ENCODE measurements at places on chromosomes 12 and 14.

- DNase-seq, result no peak
These were observed 1.3 kb downstream of the CS start for GRCh38 chr12:56298828-56299227.

- no peak for DNase-seq
These were observed 318.2 kb downstream of the TMEM117 start for GRCh38 chr12:44154128-44154527.

- no peak for DNase-seq
These were observed 156.5 kb upstream of the EEA1 start for GRCh38 chr12:93085383-93086287.

DNA sequence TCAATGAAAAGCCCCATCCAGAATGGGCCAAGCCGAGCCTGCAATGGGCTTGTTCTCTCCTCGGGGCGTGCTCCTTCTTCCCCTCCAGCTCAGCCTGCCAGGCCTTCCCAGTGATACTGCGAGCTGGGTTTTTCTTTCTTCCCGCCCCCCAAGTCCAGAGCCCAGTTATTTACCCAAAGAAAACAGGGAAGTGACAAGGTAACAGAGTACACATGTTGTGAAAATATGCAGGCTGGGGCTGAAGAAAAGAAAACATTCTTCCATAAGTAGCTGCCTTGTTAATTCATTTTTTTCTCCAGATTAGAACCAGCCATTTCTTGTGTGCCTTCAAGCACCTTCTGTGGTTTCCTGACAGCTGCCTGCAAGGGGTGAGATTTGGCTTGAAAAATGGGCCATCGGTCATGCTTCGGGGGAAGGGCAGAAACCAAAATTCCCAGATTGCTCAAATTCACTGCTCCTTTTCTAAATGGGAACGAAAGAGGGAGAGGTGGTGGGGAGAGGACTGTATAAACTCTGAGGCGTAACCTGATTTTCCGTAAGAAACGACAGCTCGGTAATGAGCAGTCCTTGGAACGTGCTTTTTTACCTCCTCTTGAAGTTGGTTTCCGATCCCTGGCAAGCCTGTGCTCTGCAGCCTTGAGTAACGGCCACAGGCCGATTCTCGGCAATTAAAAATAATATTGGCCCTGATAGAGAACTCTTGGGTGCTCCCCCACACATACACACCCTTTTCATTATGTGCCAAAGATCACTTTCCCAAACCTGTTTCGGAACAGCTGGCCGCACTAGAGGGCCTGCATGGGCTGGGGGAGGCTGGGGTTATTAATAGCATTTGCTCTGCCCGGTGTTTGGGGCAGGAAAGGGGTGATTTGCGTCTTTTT lies 229.4 kb downstream of the ZFP36L1 start:
- DNase-seq, result no peak

GRCh38 chr14:63345826-63346225 lies 27.1 kb upstream of the GPHB5 start:
- DNase-seq, result no peak

GRCh38 chr12:96770219-96771102 lies 136.6 kb upstream of the NEDD1 start:
- DNase-seq, result no peak

DNA sequence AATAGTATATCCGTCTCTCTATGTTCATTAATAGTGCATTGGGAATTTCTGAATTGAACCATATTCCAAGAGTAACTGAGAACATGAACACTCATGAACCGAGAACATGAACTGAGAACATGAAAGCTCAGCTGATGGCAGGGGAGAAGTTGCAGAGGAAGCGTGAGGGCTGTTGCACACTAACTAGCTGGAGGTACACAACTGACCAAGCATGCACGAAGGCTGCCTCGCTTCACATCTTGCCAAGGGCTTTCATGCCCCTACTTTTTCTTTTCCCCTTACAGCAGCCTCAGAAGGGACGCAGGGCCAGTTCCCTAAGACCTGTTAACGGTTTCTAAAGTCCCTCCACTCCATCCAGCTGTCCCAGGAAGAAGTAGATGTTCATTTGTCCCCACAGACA lies 4.3 kb downstream of the RNASE1 start:
- no peak for DNase-seq

- DNase-seq, result no peak
These were observed 394.6 kb downstream of the C12orf75 start for GRCh38 chr12:105725054-105725453.
